Stimulated activated CD4-positive, alpha-beta T cell treated with anti-CD3 and anti-CD28 coated beads, TNF-alpha, amount 100 ng/mL, for 1 hour (primary cell): ENCODE measurements at places on chromosomes 5 and 9.

- no peak for DNase-seq
Observed at GRCh38 chr5:135085133-135085935, 51.3 kb upstream of the PITX1 start.

- no peak for DNase-seq
Observed at GRCh38 chr9:96758845-96759673, 18.8 kb downstream of the ZNF510 start.

DNA sequence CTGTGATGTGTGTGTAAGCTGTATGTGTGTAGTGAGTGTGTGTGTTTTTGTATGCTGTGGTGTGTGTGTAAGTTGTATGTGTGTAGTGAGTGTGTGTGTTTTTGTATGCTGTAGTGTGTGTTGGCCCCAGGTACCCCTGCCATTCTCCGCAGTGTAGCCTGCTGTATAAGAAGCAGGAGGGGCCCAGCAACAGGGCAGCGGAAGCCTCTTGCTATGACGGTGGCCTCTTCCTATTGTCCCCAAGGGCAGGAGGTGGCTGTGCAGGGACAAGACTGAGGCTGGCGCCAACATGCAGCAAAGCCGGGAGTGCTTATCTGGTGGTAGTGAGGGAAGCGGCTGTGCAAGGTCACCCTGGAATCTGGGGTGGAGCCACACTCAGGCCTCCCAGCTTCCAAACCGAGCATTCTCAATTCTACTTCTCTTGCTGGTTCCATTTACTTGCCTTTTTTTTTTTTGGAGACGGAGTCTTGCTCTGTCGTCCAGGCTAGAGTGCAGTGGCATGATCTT is 5.1 kb downstream of the SPAAR start:
- DNase-seq = no peak

DNA sequence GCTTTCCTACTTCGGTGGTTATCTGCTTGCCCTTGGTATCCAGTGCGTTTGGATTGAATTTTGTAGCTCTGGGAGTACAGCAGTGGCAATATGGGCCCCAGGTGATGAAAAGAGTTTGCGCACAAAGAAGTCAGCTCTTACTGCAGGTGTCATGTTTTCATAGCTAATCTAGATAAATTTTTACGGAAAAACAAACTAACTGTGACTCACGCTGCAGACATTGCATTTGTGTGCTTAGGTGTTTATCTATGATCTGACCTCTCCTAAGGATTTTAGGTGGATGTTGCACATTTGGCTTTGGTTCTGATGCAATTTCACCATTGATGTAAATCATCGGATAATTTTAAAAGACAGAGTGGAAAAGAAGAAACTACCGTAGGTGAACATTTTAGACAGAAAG is 92.1 kb downstream of the VCAN start:
- DNase-seq = no peak

- DNase-seq = no peak
Observed at GRCh38 chr9:21144603-21145002, 3.0 kb upstream of the IFNW1 start.

DNA sequence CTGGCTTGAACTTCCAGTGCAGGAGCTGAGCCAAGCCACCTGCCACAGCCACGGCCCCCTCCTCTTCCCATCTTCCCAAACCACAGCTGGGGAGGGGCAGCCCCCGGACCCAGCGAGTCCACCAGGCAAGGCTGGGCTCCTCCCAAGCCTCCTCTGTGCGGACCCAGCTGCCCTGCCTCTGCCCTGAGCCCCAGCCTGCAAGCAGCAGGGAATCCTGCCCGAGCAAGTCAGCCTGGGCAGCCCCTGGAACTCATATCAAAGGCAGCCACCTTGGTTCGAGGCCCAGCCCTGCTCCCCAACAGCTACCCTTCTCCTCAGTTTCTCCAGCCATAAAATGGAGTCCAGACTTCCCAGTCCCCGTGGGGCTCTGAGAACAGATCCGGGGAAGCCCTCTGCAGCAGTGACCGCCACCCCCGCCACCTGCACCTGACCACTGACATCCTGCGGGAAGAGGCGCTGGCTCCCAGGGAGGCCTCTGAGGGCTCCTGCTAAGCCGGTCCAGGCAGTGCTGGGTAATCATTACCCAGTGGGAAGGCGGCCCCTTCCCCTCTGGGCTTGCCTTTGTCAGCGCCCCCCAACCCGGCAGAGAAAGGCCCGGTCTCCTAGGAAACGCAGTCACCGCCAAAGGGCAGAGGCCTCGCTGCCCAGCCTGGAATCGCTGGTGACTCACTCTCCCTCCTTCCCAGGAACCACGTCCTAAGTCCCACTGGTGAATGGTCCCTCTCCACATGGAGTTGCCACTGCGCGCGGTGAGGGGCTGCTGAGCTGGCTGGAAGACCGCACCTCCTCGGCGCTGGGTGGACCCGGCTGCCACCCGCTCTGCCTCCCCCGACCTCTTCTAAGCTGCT is 1.5 kb downstream of the VAV2 start:
- DNase-seq = no peak

DNA sequence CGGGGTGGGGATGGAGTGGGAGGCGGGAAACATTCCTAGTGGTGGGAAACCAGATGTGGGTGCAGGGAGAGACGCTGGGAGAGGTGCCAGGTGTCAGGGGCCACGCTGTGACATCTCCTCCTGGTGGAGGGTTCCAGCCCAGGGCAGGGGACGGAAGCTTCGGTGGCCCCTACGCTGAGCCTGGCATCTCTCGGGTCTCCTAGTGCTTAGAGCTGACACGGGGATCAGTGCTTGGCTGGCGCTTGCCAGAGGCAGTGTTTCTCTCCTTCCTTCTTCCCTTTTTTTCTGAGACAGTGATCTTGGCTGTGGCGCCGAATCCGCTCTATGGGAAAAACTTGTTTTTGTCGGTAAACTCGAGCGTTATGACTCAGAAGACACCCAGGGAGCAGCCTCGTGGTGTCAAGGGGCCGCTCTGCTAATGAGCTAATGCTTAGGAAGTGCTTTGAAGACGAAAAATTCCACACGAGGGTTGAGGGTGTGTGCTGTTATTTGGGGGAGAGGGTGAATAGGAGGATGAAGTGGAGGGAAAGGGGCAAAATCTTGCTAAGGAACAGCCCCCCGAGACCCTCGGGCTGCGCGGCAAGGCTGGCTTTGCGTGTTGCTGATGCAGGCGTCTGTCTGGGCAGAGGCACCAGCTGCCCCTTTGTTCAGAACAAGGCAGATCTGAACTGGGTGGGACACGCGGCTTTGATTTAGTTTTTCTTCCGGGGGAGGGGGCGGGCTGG is 20.4 kb upstream of the IER5L start:
- DNase-seq = no peak

DNA sequence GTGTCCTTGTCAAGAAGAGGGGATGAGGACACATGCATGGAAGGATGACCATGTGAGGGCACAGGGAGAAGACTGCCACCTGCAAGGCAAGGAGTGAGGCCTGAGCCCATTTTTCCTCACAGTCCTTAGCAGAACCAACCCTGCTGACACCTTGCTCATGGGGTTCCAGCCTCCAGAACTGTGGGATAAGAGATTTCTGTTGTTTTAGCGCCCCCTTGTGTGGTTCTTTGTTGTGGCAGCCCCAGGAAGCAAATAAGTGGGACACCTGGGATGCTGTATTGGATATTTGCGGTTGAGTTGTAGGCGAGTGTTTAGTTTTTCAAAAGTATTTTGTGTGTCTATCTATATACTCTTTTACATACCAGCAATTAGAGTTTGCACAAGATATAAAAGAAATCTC is 206.4 kb downstream of the NXNL2 start:
- no peak for DNase-seq

- DNase-seq = no peak
Observed at GRCh38 chr5:141940695-141941271, 17.1 kb downstream of the DELE1 start.

DNA sequence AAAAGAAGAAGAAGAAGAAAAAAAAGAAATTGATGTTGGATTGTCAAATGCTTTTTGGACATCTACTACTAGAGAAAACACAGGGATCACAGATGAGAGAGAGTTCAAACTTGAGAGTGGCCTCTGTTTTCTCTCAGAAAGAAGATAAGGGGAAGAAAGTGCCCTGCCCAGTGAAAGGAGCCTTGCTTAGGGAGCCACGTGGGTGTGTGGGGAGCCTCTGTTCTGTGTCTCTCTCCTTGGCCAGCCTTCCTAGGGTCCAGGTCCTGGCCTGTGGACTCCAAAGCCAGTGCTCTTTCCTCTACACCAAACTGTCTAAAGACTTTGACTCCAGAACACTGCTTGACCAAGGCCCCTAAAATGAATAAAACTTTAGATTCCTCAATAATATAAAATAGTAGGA is 22.0 kb upstream of the COL15A1 start:
- no peak for DNase-seq

- DNase-seq = no peak
Observed at GRCh38 chr5:31470608-31471007, 61.3 kb downstream of the DROSHA start.

DNA sequence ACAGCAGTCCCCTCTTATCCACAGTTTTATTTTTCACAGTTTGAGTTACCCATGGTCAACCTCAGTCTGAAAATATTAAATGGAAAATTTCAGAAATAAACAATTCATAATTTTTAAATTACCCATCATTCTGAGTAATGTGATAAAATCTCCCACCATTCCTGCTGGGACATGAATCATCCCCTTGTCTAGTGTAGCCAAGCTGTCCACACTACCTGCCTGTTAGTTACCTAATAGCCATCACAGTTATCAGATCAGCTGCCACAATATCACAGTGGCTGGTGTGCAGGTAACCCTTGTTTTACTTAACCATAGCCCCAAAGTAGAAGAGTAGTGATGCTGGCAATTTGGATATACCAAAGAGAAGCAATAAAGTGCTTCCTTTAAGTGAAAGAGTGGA is 10.7 kb downstream of the PLGRKT start:
- no peak for DNase-seq
